Keratinocyte (primary cell): ENCODE measurements at places on chromosomes 4 and X.

GRCh38 chr4:179225594-179225993 is 1783.4 kb upstream of the AGA start:
- no peak for DNase-seq

DNA sequence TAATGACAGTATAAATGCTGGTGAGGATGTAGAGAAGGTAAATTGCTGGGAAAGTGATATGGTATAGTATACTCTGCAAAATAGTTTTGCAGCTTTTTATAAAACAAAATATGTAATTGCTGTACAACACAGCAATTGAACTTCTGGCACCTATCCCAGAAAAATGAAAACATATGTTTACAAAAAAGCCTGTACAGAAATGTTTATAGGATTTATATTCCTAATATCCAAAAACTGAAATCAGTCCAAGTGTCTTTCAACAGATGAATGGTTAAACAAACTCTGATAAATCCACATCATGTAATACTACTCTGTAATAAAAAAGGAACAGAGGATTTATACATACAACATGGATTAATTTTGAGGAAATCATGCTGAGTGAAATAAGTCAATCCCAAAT is 198.4 kb upstream of the ACTRT1 start:
- no peak for DNase-seq

GRCh38 chr4:26080870-26081628 is 167.0 kb downstream of the SMIM20 start:
- no peak for DNase-seq

DNA sequence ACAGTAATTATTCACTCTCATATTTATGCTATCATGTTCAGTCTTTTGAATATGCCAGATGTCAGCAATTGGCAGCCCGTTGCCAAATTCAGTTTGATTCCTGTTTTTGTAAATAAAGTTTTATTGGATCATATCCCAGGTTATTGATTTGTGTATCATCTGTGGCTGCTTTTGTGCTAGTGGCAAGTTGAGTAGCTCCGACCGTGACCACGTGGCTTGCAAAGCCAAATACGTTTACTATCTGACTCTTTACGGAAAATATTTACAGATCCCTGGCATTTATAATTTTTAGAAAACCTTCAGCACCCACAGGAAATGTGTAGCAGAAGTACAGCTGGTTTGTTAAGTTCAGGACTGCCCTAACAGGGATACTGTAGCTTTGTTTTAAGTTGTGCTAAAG is 67.4 kb downstream of the VCX2 start:
- DNase-seq: no peak

DNA sequence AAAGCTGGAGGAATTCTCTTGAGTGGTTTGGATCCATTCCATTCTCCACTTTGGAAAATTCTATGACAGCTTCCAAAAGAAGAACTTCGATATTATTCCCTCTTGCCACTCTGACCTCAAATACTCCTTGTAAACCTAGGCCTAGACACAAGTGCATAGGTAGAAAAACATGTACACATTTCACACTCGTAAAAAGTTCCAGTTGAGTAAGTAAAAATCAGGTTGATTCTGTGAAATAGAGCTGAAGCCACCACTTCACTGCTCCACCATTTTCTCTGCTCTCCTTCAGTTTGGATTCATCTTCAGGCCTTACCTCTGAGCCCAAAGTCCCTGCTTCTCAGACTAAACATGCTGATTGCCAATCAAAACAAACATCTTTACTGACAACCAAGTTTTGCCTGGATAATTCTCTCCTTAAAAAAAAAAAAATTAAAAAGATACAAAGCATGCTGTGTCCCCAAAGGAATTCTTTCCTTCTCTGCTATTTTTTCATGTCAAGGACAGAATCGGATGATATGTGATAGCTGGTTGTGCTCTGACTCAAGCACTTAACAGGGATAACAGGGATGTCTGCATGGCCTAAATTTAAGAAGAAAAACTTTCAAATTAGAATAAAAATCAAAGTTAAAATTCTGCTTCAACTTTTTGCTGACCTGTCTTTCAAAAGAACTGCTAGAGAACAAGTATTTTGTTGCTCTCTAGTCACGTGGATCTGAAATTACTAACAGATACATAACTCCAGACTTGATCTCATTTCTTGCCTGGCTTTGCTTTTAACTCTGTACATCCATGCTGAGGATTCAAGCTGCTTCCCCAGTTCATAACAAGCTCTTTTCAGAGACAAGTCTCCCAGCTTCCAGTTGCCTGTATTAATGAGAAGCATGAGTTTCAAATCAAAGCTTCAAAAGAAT is 420.9 kb upstream of the INTU start:
- DNase-seq: no peak

DNA sequence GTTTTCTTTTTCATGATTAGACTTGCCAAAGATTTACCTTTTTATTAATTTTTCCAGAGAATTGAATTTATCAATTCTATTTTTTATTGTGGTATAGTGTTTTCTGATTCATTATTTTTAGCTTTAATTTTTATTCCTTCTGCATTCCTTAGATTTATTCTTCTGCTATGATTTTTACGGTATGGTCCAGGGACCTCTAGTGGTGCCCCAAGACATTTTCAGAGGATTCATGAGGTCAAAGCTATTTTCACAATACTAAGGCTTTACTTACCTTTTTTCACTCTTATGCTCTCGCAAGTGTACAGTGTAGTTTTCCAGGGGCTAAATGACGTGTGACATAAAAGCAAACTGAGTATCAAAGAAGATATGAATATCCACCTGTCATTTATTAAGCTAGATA is 8.0 kb downstream of the RADX start:
- DNase-seq: no peak
